ENCODE measurements at places on chromosomes 2 and 18.

GRCh38 chr2:10395893-10396292 is 52.2 kb downstream of the ODC1 start:
- no peak for DNase-seq

DNA sequence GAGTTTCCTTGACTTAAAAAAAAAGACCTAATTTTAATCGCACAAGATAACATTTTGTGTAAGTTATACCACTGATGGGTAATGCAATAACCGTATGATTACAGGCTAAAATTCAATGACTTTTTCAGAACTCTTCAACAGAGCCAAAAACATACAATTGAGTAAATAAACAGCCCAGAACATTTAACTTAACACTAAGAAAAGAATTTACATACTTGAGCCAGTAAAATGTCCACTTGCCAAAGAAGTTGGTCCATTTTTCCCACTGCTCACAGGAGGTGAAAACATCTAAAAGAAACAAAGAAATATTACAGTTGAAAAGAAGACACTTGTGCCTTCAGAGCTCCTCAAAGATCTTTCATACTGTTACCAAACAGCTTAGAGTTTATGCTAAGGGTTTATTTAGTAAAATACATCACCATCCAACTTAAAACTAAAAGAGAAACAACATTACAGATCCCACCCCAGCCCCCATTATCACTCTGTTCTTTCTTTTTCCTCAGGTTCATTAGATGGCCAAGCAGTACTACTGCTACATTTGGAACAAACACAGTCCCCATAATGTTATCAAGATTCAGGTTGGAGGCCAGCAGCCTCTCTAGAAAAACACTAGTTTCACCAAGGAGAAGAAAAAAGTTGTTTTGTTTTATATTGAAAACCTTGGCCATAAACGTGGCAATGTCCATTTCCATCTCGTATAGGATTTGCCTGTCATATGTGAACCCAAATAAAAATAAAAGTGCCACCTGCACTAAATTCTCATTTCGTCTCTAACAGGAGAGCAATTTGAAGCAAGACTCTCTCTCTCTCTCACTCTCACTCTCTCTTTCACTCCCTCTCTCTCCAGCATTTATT is 2.7 kb downstream of the TCF4 start:
- DNase-seq = no peak

GRCh38 chr2:238162251-238162845 is 3.6 kb downstream of the ERFE start:
- no peak for DNase-seq

DNA sequence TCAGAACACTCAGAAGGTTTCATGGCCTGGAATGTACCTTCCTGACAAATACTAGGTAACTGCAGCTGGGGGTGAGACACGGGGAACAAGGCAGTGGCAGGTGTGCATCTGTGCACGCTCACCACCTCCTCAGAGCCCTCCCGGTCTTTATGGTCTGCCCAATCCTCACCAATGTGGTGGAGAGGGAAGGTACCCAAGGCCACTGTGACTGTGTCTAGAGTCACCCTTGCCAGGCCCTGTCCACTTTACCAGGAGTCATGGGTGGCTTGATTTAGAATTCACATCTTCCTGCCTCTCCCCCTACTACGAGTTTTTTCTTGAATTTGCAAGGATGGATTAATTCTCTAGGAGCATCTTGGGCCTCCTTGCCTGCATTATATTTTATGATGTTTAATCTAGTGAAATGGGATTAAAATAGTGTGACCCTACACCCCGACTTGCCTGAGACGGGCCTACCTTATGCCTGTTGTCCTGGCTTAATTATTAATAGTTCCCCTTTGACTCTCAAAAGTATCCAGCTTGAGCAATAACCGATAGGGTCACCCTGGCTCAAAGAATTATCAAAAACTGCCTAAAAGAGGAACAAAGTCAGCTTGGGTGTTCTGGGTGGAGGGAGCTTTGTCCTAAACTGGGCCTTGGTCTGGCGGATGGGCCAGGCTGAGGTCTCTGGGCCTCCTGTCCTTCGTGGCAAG is 56.5 kb downstream of the ACAA2 start:
- no peak for DNase-seq

- no peak for DNase-seq
These were observed 612.9 kb downstream of the LRP1B start for GRCh38 chr2:141517852-141518421.

DNA sequence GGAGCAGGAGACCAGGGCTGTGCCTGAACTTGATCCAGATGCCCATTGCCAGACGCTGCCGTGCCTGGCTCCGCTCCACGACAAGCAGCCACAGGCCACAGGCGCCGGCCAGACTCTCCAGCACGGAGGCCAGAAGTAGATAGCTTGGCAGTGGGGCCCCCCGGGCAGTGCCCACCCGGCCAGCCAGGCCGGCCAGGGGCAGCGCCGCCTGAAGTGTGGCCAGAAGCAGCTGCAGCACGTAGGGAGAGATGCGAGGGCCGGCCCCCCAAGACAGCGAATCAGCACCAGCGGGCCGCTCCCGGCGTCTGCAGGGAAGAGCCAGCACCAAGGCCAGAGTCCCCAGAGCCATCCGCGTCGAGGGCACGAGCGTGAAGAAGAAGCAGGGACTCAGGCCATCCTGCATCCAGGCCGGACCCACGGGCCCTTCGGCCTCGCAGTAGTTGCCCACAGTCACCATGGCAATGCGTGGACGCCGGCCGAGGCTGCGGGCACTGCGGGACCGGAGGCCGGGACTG is 484 bp downstream of the ABCB6 start:
- DNase-seq = no peak

GRCh38 chr2:181907057-181907456 is 15.5 kb downstream of the ITPRID2 start:
- DNase-seq = no peak

DNA sequence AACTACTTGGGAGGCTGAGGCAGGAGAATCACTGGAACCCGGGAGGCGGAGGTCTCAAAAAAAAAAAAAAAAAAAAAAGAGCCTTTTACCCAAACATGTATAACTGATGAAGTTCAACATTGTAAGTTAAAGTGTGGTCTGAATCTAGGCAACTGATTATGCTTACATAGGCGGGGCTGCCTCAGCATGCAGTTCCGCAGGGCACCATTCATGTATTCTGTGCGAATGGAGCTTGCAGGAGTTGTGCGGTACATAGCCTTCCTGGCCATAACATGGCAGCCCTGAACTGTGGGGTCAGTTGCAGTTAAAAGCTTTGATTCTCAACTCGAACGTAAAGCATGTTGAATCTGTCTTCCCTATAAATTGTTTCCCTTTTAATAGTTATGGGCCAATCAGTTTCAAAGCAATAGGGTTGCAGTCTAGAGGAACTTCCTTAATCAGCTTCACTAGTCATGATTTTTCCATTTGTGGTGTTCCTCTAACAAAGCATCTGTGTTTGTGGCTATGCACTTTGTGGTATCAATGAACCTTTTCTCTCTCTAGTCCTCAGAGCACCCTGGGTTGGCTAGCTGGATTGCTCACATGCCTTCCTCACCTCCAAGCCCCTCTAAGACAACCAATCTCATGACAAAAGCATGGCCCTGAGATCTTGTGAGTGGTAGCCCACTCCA is 30.6 kb upstream of the CEP68 start:
- no peak for DNase-seq

- no peak for DNase-seq
These were observed 114.6 kb downstream of the MAPK4 start for GRCh38 chr18:50674307-50674980.

DNA sequence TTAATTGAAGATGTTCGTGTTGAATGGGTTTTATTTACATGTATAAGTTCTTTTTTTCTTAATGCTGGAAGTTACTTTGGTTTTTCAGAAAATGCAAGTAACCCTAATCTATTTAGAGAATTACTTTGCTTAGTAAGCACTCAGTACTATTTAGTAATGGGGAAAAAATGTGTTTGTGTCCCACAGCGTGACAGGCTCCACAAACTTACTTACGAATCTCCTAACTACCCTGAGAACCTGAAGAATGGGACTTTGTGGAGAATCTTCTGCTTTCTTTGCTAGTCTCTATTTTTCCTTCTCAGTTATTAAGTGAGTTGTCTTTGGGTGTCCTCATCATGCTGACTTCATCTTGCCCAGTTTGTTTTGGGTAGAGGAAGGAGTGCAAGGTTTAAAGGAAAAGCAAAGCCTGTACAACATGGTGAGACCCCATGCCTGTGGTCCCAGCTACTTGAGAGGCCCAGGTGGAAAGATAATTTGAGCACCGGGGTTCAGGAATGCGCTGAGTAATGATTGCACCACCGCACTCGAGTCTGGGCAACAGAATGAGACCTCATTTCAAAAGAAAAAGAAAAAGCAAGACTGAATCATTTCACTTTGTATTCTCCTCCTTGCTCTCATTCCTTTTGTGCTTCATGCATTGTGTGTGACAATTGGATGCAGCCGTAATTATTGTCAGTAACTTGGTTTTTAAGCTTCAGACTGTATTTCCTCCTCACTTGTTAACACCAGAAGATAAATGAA is 10.2 kb downstream of the NEDD4L start:
- DNase-seq = peak; percentile 24

- DNase-seq = peak; percentile 23
These were observed 208.8 kb downstream of the CCDC178 start for GRCh38 chr18:33231474-33232317.

DNA sequence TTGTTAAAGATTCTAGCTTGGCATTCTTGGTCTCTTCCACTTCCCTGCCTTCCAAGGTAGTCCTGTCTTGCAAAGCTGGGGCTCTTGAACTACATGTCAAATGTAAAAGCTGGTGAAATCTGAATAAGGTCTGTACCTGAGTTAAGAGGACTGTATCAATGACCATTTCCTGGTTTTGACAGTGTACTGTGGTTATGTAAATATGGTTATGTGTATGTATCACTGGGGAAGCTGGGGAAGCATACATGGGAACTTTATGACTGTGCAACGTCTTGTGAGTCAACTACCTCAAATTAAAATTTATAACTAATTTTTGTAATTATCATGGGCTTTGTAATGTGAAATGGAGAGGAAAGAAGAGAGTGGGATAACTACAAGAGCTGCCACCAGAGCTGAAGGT is 81.7 kb downstream of the COL4A4 start:
- DNase-seq = no peak

DNA sequence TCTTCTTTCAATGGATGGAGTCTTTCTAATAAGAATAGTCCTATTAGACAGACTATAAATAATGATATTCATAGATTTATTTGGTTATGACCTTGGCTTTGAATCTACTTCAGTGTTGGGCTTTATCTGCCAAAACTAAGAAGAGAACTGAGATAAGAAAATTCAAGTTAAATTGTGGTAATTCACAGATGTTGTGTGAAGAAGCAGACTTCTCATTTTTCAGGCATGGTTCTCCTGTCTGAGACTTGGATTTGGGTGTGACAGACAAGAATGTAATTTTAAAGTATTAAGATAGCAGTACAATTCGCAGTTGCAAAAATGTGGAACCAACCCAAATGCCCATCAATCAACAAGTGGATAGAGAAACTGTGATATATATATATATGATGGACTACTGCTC is 124.7 kb downstream of the QPCT start:
- DNase-seq = no peak

DNA sequence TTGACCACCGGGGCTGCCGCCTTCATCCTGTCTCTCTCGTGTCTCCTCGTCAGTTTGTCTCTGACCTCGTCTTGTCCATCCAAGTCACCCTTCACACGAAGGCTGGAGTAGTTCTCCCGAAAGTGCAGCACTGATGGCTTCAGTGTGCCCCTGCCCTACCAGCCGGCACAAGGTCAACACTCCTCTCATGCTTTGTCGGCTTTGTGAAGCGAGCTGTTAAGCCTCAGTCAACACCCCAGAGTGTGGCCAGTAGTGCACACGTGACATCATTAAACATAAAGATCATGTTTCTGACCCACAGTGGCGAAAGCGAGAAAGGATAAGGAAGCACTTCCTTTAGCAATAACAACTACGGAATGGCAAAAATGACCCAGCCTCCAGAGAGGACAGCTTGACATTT is 23.2 kb downstream of the ACKR3 start:
- DNase-seq = no peak

DNA sequence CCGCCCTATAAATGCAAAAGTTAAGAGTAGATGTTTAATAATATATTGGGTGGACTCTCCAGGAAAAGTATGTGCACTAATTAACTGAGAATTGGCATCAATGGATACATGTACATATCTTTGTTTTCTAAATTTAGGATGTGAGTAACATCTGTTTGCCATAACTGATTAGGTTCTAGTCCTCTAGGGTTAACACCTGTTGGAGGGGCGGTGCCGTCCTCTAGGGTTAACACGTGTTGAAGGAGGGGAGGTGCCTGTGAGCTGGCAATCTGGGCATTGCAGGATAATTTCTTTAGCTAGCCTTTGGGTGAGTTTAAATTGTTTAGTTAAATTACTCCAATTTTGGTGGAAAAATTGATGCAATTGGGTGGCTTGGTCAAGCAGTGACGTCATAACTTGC is 30.9 kb downstream of the HTR2B start:
- no peak for DNase-seq

- DNase-seq = no peak
These were observed 676 bp downstream of the SH3BP4 start for GRCh38 chr2:234952270-234953115.

- DNase-seq = no peak
These were observed 486.6 kb upstream of the HS6ST1 start for GRCh38 chr2:128805237-128805636.

DNA sequence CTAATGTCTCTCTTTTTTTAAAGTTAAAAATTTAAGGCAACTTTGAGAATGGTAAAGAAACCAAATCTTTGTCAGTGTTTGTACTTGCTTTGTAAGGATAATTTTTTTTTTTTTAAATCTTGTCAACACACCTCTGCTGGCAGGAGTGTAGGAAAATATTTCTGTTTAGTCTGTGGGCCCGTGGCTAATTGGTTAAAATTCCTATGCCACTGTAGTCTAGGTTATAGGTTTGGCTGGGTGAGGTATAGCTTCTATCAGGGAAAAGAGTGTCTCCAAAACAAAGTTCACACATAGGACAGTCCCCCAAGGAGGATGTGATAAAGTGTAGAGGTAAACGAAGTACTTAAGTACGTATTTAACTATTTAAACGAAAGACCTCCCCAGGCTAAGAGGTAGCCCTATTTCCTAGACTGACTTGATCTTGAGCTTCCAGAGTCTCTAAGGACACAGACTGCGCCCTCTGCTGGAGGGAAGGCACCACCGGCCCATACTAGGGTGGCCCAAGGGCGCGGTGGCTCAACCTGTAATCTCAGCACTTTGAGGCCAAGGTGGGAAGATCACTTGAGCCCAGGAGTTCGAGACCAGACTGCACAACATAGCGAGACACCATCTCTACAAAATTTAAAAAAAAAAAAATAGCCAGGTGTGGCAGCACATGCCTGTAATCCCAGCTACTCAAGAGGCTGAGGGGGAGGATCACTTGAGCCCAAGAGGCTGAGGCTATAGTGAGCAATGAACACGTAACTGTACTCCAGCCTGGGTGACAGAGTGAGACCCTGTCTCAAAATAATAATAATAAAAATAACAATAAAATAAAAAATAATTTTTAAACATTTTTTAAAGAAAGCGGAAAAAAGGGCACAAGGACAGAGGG is 8.9 kb downstream of the TEX44 start:
- no peak for DNase-seq

GRCh38 chr2:144331674-144332355 is 188.1 kb downstream of the ZEB2 start:
- no peak for DNase-seq

GRCh38 chr2:166410828-166411472 is 35.2 kb upstream of the SCN9A start:
- peak; percentile 76 for DNase-seq

- no peak for DNase-seq
These were observed 6.3 kb upstream of the CYP26B1 start for GRCh38 chr2:72153924-72154323.

GRCh38 chr2:43537137-43537536 is 58.7 kb downstream of the THADA start:
- no peak for DNase-seq
